ENCODE measurements at places on chromosomes 5 and 9. TPM values are rescaled to one million over a fixed set of nuclear protein-coding genes. Genes with fewer than 3 reads are reported as not detected.

- DNase-seq: peak; percentile 52
These were observed 36.7 kb upstream of the ARRDC3 start for GRCh38 chr5:91419571-91420537.

- DNase-seq: no peak
These were observed 19.7 kb upstream of the ABL1 start for GRCh38 chr9:130815242-130815808.

DNA sequence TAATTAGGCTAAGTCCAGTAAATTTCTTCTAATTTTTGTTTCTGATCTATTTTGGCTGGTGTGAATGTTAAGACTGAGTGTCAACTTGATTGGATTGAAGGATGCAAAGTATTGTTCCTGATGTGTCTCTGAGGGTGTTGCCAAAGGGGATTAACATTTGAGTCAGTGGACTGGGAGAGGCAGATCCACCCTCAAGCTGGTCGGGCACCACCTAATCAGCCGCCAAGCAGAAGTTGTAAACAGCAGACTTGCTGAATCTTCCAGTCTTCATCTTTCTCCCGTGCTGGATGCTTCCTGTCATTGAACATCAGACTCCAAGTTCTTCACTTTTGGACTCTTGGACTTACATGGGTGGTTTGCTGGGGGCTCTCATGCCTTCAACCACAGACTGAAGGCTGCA is 21.4 kb upstream of the MLLT3 start:
- DNase-seq: no peak

The CA9 gene
- not detected for total RNA-seq

The SPATA31C1 gene
- total RNA-seq: not detected

DNA sequence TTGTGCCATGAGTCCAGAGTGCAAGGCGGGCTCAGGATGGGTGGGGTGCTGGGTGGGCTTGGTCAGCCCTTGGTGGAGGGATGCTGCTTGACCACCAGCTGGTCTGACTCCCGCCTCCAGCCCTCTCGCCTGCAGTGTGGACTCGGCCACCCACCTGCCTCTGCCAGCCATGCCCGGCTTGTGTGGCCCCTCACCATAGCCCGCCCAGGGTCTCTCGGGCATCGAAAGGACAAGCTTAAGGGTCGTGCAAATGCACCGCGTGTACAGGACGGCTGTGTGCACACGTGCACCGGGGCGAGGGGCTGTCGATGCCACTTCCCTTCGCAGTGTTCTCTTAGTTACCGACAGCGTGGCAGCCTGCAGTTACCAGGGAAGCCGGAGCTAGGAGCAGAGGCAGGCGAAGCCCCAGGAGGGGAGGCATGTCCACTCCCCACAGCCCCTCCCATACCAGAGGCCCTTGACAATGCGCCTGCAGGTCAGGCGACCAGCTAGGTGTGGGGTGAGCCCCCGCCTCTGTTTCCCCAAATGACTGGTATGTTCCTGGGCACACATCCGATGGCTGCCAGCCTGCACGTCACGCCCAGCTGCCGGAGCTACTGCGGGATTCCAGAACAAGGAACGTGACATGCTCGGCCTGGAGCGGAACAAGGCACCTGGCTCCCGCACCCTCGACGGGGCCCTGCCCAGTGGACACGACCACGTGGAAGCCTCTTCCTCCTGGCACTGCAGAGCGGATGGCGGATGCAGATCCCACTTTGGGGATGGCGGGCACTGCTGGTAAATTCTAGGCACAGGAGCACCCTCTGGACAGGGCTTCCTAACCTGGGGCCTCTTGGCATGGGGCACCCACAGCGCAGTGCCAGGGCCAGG is 7.8 kb downstream of the LCN9 start:
- no peak for DNase-seq

DNA sequence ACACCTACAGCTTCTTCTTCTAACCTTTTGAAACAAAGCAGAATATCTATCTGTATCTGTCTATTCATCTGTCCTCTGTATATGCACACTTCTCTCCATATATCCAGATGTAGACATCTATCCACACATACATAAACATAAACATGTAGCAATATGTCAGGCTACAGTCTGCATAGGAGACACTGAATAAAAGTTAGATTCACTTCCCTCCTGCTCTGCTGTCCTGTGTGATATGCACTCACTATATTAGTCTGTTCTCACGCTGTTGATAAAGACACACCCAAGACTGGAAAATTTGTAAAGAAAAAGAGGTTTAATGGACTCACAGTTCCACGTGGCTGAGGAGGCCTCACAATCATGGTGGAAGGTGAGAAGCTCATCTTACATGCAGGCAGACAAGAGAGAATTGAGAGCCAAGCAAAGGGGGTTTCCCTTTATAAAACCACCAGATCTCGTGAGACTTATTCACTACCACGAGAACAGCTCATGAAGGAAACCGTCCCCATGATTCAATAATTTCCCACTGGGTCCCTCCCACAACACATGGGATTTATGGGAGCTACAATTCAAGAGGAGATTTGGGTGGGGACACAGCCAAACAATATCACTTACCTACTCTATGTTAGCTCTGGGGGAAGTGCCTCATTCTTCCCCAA is 24.1 kb downstream of the RANBP3L start:
- DNase-seq: no peak

GRCh38 chr9:5670079-5670478 is 41.2 kb downstream of the RIC1 start:
- no peak for DNase-seq

The ORM2 gene
- not detected for total RNA-seq

The PHF24 gene
- total RNA-seq: 0.14 TPM

GRCh38 chr5:96329886-96330529 is 103.0 kb downstream of the PCSK1 start:
- no peak for DNase-seq

DNA sequence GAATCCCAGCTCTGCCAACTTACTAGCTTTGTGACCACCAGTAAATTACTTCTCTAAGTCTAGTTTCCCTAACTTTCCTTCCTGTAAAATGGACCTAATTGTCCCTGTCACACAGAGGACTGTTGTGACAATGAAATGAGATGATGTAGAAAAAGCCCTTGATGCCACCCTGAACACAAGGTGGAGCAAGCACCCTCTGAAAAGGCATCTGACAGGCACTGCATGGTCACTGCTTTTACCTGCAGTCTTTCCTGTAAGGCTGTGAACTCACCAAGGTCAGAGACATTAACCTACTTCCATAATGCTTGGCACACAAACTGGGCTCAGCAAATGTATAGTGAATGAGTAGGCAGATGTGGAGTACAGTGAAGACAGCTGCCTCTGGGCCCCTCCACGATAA is 6.1 kb downstream of the SLC31A2 start:
- DNase-seq: no peak
